ENCODE measurements at places on chromosomes 7 and 10.

DNA sequence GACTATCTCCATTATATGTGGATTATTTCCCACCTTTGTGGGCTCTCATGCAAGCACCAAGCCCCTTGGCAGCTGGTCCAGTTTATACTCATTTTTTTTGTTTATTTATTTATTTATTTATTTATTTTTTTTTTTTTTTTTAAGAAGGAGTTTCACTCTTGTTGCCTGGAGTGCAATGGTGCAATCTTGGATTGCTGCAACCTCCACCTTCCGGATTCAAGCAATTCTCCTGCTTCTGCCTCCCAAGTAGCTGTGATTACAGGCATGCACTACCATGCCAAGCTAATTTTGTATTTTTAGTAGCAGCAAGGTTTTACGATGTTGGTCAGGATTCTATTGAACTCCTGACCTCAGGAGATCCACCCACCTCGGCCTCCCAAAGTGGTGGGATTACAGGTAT lies 2.8 kb downstream of the PRTFDC1 start:
- ATAC-seq = no peak

GRCh38 chr7:159083698-159084068 lies 61.0 kb downstream of the VIPR2 start:
- ATAC-seq = no peak

DNA sequence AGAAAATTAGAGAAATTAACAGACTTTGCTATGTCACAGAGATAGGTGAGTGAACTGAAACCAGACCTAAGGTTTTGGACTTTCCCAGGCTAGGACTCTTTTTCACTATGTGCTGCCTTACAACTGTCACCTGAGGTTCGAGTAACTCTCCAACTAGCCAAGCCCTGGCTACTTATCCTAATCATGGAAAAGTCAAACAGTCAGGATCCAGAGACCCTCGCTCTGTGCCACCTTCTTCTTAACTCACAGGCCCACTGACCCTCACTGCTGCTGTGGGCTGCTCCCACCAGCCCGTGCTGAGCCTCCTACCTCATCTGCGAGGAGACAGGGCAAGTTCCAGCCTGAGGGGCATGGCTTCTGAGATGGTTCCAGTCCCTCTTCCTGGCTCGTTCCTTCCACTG lies 211.4 kb upstream of the KLF14 start:
- ATAC-seq = peak; percentile 56

GRCh38 chr7:78762625-78763024 lies 690.8 kb downstream of the MAGI2 start:
- no peak for ATAC-seq

- ATAC-seq = no peak
These were observed 306.2 kb downstream of the BICC1 start for GRCh38 chr10:58818900-58819299.

- no peak for ATAC-seq
These were observed 227.0 kb downstream of the DKK1 start for GRCh38 chr10:52541006-52541473.

GRCh38 chr7:44681645-44682044 lies 67.0 kb upstream of the ZMIZ2 start:
- peak; percentile 24 for ATAC-seq

- ATAC-seq = no peak
These were observed 147.7 kb upstream of the SLC26A5 start for GRCh38 chr7:103593691-103594090.

Data from activated CD4-positive, CD25-positive, alpha-beta regulatory T cell treated with anti-CD3 and anti-CD28 coated beads, Interleukin-2, amount 50 U/mL, for 24 hours (primary cell).